ENCODE measurements at places on chromosomes 1 and 21.

GRCh38 chr1:185696422-185697150 is 37.6 kb upstream of the HMCN1 start:
- no peak for DNase-seq
- no peaks in the 10 kb centered on the region for H3K4me1 ChIP-seq
- H3K36me3 ChIP-seq, result no peaks in the 10 kb centered on the region
- no peak overlapping the region for H3K4me3 ChIP-seq

DNA sequence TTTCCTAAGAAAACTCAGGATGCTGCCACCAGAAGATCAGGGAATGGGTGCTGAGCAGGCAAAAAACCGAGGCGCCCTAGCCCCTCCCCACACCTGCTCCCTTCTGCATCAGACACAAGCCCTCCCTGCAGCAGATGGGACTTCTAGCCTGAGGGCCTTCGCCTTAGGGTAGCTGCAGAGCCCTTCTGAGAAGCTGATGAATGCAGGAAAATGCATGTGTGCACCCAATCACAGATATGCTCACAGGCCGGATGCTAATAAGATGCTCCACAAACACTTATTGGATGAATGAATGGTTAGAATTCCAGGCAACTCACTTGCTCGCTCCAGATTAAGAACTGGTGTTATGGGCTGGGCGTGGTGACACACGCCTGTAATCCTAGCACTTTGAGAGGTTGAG is 6.8 kb upstream of the C1orf210 start:
- H3K27ac ChIP-seq, result no peak overlapping the region
- no peak for DNase-seq
- no peak overlapping the region for H3K4me3 ChIP-seq
- peaks cover 20% of the 10 kb centered on the region for H3K4me1 ChIP-seq

DNA sequence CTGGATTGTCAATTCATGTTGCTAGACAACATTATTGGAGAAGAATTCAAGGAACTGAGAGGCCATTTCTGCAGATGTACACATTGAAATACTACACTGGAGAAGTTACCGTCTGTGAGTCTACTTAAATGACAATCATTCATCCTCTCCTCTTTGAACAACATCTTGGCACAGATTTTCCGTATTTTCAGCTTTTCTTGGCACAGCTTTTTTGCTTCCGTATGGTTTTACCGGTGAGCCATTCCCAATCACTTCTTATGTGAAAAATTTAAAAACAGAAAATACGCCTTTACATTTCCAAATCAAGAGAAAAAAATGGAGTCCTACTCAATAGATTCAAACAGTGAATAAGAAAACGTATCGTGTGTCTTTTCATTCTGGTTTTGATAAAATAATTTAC is 1493.7 kb downstream of the AMY1C start:
- no peak for DNase-seq
- H3K4me3 ChIP-seq, result no peak overlapping the region
- H3K36me3 ChIP-seq, result no peaks in the 10 kb centered on the region
- H3K27ac ChIP-seq, result no peak overlapping the region

GRCh38 chr21:31874812-31875212 is 2.0 kb downstream of the HUNK start:
- no peaks in the 10 kb centered on the region for H3K4me1 ChIP-seq
- no peak for DNase-seq
- H3K27me3 ChIP-seq, result no peaks in the 10 kb centered on the region
- H3K27ac ChIP-seq, result no peak overlapping the region
- H3K36me3 ChIP-seq, result no peaks in the 10 kb centered on the region
- no peak overlapping the region for H3K4me3 ChIP-seq

DNA sequence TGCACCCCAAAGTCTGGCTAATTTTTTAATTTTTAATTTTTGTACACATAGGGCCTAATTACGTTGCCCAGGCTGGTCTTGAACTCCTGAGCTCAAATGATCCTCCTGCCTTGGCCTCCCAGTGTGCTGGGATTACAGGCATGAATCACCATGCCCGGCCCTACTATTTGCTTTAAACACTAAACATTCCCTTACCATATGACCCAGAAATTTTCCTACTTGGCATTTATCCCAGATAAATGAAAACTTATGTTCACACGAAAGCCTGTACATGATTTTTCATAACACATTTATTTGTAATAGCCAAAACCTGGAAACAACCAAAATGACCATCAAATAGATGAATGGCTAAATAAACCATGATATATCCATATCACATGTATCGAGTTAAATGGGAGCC is 35.8 kb downstream of the NDUFS5 start:
- DNase-seq, result no peak
- H3K4me3 ChIP-seq, result no peak overlapping the region
- no peak overlapping the region for H3K27ac ChIP-seq
- H3K4me1 ChIP-seq, result no peaks in the 10 kb centered on the region
- H3K27me3 ChIP-seq, result no peaks in the 10 kb centered on the region

DNA sequence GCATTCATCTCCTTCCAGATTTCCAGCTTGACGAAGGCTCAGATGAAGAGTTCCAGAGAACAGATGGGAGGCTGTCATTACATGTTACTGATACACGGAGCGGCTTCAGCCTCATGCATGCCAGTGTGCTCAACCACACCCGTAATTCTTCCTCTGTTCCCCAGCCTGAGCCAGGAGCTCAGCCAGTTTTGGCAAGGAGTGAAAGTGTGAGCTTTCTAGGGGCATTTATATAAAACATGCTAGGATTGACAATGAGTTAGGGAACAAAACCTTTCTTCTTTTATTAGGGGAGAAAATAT is 290.4 kb upstream of the PLXNA2 start:
- H3K4me3 ChIP-seq, result no peak overlapping the region
- H3K4me1 ChIP-seq, result peaks cover 9% of the 10 kb centered on the region
- no peaks in the 10 kb centered on the region for H3K27me3 ChIP-seq
- H3K27ac ChIP-seq, result no peak overlapping the region
- DNase-seq, result no peak

- no peaks in the 10 kb centered on the region for H3K27me3 ChIP-seq
- no peak overlapping the region for H3K4me3 ChIP-seq
- no peak for DNase-seq
- no peaks in the 10 kb centered on the region for H3K36me3 ChIP-seq
- peak overlapping the region; percentile 21 for H3K27ac ChIP-seq
Observed at GRCh38 chr1:207923561-207923960, 12.6 kb upstream of the CD34 start.

GRCh38 chr21:42595283-42596187 is 57.9 kb upstream of the PDE9A start:
- H3K27me3 ChIP-seq, result no peaks in the 10 kb centered on the region
- no peak overlapping the region for H3K27ac ChIP-seq
- no peaks in the 10 kb centered on the region for H3K36me3 ChIP-seq
- peaks cover 11% of the 10 kb centered on the region for H3K4me1 ChIP-seq
- DNase-seq, result no peak

DNA sequence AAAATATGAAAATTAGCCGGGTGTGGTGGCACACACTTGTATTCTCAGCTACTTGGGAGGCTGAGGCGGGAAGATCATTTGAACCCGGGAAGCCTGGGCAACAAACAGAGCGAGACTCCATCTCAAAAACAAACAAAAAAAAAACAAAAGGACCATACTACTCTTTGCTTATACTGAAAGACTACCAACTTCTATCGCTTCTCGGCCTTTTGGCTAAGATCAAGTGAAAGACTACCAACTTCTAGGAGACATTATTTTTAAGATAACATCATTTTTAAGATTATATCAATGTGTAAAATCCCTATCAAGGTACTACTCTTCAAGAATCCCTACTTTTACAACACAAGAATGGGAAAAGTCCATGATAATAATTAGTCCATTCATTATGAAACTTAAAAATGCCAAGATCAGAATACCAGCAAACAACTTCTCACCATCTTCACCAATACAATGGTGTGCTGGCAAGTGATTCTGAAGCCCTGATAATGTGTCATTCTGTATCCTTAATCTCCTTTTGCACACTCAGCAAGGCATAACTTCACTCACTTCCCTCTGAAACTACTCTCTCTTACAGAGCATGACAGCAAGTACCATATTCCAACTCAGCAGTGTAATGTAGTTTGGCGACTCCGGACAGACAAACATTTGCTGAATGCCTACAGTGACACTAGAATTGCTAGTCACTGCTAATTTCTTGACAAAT is 1.7 kb downstream of the PTP4A2 start:
- H3K27me3 ChIP-seq, result no peaks in the 10 kb centered on the region
- peak overlapping the region; percentile 87 for H3K4me3 ChIP-seq
- H3K36me3 ChIP-seq, result no peaks in the 10 kb centered on the region

All from vagina (tissue), 2 donors.